Kidney glomerular epithelial cell (primary cell): ENCODE measurements at places on chromosomes 11 and 22.

DNA sequence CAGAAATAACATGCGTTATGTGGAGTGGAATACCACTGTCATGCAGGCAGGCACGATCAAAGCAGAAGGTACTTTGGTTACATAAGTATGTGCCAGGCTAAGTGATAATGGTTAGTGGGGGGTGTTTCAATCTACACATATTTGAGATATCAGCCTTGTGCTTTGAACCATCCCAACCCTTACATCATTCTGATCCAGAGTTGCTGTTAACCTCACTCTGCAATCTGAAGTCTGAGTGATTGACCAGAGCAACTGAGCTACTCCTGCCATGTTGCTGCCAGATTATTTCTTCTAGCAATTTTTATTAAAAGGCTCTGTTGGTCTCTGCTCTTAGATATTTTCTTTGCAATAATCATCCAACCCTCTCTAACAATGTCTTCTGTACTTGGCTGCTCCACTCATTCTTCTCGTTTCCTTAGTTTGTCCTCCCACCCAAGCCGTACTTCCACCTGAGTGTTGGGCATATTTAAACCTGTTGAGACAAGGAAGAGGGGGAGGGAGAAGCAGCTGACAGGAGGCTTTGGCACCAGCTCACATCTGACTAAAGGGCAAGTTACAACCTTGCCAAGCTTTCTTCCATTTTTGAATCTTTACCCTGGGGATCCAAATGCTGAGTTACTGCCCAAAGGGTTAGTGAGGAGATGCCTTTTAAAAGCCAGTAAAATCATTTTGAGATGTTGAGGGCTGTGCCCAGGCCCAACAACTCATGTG is 114.1 kb upstream of the SESN3 start:
- DNase-seq, result no peak

GRCh38 chr22:42955848-42956247 is 59.1 kb downstream of the PACSIN2 start:
- DNase-seq, result no peak

DNA sequence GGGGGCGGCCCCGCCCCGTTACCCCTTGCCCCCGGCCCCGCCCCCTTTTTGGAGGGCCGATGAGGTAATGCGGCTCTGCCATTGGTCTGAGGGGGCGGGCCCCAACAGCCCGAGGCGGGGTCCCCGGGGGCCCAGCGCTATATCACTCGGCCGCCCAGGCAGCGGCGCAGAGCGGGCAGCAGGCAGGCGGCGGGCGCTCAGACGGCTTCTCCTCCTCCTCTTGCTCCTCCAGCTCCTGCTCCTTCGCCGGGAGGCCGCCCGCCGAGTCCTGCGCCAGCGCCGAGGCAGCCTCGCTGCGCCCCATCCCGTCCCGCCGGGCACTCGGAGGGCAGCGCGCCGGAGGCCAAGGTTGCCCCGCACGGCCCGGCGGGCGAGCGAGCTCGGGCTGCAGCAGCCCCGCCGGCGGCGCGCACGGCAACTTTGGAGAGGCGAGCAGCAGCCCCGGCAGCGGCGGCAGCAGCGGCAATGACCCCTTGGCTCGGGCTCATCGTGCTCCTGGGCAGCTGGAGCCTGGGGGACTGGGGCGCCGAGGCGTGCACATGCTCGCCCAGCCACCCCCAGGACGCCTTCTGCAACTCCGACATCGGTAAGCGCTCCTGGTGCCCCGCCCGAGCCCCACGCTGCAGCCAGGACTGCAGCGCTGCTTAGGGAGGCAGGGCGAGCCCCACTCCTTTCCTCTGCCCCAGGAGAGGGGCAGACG is at the start of gene TIMP3:
TSS of gene TIMP3 (plus strand) at position 169 of the 700 bp plus-strand sequence. CDS start at position 466, 297 bp downstream.
- DNase-seq, result peak; percentile 54

DNA sequence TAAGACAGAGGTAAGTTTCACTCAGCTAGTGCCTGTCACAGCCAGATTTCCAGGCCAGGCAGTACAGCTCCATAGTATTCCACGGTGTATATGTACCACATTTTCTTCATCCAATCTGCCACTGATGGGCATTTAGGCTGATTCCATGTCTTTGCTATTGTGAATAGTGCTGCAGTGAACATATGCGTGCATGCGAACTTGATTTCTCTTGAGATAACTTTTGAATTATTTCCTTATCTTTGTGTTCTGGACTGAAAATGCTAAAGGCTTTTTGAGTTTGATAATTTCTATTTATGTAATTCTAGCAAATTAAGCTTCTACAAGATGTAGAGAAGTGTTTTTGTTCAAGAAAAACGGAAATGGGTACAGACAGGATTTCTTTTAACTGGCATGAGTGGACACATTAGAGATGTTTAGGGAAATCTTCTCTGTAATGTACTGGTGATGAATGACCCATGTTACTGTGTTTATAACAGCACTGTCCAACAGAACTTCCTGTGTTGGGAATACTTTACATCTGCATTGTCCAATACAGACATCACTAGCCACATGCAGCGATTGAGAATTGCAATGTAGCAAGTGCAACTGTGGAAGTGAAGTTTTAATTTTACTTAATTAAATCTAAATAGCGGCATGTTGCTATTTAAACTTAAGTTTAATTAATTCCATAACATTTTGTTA is 151.3 kb downstream of the CADM1 start:
- DNase-seq, result no peak

- DNase-seq, result no peak
These were observed 38.2 kb upstream of the ABTB2 start for GRCh38 chr11:34395916-34396550.

GRCh38 chr22:19709063-19709769 is 5.1 kb upstream of the SEPTIN5 start:
- no peak for DNase-seq

- DNase-seq, result no peak
These were observed 46.7 kb downstream of the CLTCL1 start for GRCh38 chr22:19244600-19245352.

GRCh38 chr11:79059141-79059540 is 381.7 kb downstream of the TENM4 start:
- no peak for DNase-seq

DNA sequence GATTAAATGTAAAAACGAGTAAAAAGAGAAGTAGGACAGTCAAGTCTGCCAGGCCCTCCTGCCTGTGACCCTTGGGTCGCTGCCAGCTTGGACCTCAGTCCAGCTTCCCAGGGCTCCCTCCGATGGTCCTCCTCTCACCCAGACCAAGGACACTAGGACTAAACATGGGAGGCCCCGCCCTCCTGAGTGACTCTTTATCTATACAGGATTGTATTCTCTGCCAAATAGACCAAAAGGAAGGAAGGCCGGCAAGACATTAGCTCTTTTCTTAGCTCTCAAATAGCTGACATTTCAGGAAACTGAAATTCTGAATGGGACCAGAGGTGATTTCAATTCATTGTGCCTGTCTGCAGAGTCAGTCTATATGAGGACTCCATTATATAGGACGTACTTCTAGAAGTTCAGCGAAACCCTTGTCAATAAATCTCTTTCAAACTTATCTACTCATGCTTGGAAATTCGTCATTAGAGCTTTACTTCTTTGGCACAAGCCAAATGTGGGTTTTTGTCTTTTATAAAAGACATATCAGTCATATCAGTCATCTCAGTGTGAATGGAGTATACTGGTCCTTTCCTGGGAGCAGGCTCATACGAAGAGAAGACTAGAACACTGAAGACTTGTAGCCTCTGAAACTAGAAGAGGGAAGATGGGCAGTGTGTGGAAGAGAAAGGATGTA is 28.5 kb downstream of the ADORA2A start:
- DNase-seq, result no peak

DNA sequence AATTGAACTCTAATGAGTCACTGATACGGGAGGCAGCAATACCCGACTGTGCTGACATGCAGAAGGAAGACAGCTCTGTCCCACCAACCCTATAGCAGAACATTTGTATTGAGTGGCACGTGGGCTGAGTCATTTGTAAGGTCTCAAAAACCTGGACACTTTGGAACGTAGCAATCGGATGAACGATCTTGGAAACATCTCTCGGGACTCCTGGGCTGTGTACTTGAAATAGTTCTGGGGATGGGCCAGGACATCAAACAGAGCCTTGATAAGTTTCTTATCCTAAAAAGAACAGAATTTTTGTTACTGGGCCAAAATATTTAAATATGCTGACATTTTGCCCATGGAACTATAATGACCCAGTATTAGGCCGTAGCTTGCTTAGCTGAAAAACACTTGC is 17.1 kb upstream of the NRIP3 start:
- no peak for DNase-seq

GRCh38 chr11:65316227-65317024 is 1.8 kb downstream of the CDC42EP2 start:
- DNase-seq, result no peak

GRCh38 chr11:96306933-96307775 is 35.8 kb downstream of the MAML2 start:
- peak; percentile 100 for DNase-seq

DNA sequence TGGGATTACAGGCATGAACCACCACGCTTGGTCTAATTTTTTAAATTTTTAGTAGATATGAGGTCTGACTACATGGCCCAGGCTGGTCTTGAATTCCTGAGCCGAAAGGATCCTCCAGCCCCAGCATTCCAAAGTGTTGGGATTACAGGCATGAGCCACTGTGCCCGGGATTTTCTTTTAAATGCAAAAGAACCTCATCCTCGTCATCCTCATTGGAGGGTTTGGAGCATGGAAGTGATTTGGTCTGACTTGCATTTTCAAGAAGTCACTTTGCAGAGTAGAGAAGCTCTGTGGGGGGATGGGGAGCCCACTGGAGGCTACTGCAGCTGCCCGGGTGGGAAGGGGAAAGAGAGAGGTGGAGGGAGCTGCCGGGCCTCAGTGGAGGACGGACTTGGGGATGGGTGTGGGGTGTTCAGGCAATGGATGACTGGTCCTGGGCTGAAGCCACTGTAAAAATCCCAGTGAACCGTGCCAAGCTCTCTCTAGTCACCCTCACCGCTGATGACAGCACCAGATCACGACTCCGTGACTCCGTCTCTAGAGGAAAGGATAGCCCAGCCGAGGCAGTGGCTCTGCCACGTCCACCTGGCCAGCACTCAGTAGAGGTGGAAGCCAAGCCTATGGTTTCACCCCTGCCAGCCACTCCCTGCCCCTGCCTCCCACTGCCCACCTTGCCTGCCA is 32.8 kb upstream of the SLC22A12 start:
- peak; percentile 21 for DNase-seq

DNA sequence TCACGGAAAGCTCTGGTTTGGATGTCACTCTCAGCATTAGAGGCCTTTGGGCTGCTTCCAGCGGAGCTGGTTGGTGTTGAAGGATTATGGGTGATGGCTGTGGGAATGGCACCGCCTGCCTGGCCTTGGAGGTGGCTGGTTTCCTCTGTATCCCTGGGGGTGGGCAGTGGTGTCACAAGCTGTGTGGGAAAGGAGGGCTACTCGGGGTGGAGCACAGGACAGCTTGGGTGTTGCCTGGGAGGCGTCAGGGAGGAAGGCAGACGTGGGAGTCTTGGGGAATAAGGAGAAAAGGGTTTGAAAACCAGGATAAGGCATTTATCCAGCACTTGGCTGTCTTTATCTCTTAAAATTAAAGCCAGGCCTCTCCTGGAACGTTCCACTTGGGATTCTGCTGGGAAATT is 71.8 kb downstream of the ADAMTS15 start:
- DNase-seq, result no peak

DNA sequence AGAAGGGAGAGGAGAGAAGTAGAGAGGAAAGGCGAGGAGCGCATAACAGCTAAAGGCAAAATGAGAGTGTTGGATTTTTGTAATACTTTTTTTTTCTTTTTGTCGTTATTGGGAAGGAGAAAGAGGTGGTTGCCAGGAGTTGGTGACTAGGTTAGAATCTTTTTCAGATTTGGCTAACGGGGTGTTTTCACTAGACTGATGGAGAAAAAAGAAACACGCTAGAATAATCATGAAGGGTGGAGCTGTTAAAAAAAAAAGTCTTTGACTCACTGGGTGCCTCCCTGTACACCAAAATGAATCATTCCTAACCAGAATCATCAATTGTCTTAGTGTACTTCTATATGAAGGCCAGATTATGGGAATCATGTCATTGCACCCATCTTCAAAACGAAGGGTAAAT is 12.7 kb downstream of the BLID start:
- DNase-seq, result no peak

DNA sequence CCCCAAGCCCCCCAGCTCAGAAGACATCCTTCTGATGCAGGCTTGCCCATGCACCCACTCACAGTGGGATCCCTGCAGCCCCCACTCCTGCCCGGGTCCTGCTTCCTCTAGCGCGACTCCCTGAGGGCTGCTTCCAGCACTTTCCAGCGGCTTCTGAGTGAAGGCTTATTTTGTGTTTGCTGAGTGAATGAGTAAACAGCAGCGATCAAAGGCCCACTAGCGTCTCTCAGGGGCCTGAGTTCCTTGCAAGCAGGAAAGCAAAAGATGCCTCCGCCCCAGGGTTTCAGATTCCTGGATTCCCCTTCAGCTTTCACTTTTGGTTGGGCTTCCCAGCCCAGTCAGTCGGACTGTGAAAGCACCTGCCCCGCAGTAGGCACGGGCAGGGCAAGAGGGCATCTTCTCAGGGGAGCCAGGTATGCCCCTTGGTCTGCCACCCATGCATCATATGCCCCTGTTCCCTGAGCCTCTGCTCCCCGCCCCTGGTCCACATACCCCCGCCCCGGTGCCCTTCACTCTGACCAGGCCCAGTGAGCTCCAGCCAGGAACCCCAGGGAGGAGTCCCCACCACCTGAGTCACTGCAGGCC is 9.2 kb downstream of the FADD start:
- DNase-seq, result no peak

DNA sequence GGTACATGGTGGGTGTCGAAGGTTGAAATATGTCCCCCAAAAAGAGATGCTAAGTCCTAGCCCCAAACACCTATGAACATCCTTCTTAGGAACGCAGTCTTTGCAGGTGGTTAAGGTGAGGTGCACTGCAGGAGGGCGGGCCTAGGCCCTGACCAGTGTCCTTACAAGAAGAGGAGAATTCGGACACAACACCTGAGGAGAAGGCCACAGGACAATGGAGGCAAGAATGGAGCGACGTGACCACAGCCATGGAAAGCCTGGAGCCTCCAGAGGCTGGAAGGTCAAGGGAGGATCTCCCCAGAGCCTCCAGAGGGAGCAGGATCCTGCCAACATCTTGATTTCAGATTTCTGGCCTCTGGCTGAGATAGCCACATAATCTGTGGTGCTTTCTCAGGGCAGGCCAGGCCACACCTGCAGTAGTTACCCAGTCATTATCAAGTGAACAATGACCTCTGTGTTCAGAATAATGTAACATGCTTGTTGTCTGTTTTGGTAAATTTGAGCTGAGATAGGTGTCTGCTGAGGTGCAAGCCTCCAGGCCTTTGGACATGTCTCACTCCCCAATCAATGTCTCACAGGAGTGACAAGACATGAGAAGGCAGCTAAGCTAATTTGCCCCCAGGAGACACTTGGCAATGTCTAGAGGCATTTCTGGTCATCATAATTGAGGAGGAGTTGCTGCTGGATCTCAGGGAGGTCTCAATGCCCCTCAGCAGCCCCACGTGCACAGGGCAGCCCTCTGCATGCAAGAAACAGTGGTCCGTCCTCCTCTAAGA is 498.9 kb downstream of the BRD1 start:
- DNase-seq, result no peak
